K562 (cell line): ENCODE measurements at places on chromosomes 11 and 22. TPM values are rescaled to one million over a fixed set of nuclear protein-coding genes. Genes with fewer than 3 reads are reported as not detected.

Gene KCNC1
- not detected in 2 replicates for total RNA-seq

DNA sequence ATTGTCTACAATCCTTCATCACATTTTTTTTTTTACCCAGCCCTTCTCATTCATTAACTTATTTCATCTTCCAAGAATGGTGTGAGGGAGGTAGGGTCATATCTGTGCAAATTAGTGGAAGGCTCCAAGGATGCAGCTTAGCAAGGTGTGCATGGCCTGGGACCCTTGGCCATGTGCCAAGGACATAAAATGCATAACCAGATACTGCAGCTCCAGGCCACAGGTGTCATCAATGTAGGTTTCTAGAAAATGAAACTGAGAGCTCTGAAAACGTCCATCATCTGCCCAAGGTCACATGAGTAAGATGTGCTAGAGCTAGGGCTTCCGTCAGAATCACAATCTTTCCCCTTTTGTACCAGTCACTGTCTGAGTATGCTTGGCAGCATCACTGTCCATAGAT is 29.8 kb downstream of the ANKK1 start:
- H3K27me3 ChIP-seq = peaks cover 64% of the 10 kb centered on the region
- H3K4me1 ChIP-seq = no peaks in the 10 kb centered on the region
- H3K4me3 ChIP-seq = no peak overlapping the region
- no peak for DNase-seq

DNA sequence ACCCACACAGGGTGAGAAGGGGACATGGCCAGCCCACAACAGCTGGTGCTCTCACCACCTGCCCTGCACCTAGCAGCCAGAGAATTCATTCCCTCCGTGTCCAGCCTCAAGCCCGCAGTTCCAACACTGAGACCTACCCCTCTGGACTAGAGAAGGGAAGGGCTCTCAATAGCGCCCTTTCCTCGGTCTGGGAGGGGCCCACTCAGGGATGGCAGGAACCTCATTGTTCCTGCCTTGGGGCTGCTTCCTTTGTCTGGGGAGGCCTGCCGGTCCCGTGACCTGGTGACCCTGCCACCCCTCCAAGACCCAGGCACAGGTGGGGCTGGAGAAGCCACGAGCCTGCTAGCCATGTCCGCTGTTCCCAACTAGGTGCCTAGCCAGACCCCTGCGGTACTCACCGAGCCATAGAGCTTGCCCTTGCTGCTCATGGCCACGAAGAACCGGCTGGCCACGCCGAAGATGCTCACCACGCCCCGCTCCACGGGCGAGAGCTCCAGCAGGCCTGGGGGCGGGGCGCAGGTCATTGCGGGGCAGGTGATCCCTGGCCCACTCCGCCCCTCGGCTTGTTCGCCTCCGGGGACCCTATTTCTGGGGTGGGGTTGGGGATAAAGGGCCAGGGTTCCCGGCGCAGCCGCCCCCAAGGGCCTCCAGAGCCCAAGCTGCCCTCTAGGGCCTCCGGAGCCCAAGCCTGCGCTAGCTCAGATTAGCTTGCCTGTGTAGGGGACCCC is 1.4 kb downstream of the FGF4 start:
- H3K4me3 ChIP-seq = no peak overlapping the region
- H3K27ac ChIP-seq = no peak overlapping the region
- no peaks in the 10 kb centered on the region for H3K36me3 ChIP-seq

Gene LTO1
- 18.7 and 21.4 TPM in 2 replicates for total RNA-seq

DNA sequence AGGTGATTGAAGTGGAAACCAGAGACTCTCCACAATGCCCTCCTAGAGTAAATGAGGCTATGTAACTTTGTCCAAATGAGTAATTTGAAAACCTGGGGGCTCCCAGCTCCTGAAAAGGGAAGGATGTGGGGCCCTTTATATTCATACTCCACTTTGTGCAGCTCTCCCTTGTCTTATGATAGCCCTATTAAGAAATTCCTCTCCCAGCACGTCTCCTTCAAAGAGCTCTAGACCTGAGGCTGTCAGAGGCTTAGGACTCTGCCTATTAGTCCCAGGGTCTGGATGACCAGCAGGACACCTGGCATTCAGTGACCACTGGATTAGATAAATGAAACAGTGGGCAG is 2.1 kb downstream of the SLC43A1 start:
- peak overlapping the region; percentile 49; the same call in 2 of the 3 replicates for H3K27ac ChIP-seq
- no peak for DNase-seq
- peak overlapping the region; percentile 88 for H3K4me3 ChIP-seq
- peaks cover 23% of the 10 kb centered on the region; the same call in 2 of the 3 replicates for H3K36me3 ChIP-seq
- H3K4me1 ChIP-seq = peaks cover 21% of the 10 kb centered on the region; the same call in 2 of the 3 replicates
- no peaks in the 10 kb centered on the region for H3K27me3 ChIP-seq

GRCh38 chr11:68050371-68050841 is 11.6 kb downstream of the TCIRG1 start:
- H3K27me3 ChIP-seq = no peaks in the 10 kb centered on the region
- no peak for DNase-seq
- no peak overlapping the region for H3K27ac ChIP-seq

- peaks cover 55% of the 10 kb centered on the region for H3K36me3 ChIP-seq
- no peaks in the 10 kb centered on the region for H3K27me3 ChIP-seq
- no peak for DNase-seq
- H3K27ac ChIP-seq = no peak overlapping the region
- H3K4me3 ChIP-seq = no peak overlapping the region
Measured at GRCh38 chr11:46672381-46672839, 28.0 kb downstream of the ARHGAP1 start.

DNA sequence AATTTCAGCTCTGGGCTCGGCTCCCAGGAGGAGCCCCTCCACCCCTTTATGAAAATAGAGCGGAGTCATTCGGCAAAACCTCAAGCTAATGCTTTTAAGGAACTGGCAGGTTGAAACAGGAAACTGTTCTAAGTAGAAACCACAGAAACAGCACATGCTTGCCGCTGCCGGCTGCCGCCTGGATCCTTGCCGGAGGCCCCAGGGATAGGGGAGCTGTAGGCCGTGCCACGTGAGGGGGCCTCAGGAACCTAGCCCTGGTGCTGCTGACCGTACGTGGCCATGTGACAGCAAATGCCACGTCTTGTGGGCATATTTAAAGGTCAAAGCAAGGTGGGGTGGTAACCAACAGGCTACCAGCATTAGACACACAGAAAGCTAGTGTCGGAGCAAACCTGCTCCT is 77.9 kb upstream of the TIMP3 start:
- peaks cover 4% of the 10 kb centered on the region for H3K4me1 ChIP-seq
- no peak for DNase-seq
- H3K27me3 ChIP-seq = no peaks in the 10 kb centered on the region
- no peak overlapping the region for H3K27ac ChIP-seq
- H3K36me3 ChIP-seq = no peaks in the 10 kb centered on the region

GRCh38 chr22:27798511-27799014 is 3.0 kb downstream of the MN1 start:
- no peak overlapping the region for H3K27ac ChIP-seq
- H3K36me3 ChIP-seq = no peaks in the 10 kb centered on the region
- peaks cover 33% of the 10 kb centered on the region for H3K4me1 ChIP-seq
- peaks cover 4% of the 10 kb centered on the region; the same call in 2 of the 3 replicates for H3K27me3 ChIP-seq

DNA sequence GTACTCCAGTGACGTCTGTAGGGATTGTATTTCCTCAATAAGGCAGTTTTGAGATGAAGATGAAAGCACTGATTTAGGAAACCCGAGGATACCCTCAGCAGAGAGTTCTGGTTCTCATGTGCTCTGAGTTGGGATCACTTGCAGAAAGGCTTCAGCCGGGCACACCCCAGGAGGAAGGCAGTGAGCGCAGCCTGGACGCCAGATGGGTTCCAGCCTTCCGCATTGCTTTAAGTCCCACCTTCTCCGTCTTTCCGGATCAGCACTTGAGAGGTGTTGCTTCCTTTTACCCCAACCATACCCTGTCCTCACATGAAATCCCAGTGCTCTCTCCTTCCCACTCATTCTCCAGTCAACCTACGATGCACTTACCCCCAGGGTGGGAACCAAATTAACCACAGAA is 239.5 kb upstream of the CADM1 start:
- no peak overlapping the region for H3K4me3 ChIP-seq
- H3K36me3 ChIP-seq = no peaks in the 10 kb centered on the region
- no peak for DNase-seq
- H3K4me1 ChIP-seq = no peaks in the 10 kb centered on the region

DNA sequence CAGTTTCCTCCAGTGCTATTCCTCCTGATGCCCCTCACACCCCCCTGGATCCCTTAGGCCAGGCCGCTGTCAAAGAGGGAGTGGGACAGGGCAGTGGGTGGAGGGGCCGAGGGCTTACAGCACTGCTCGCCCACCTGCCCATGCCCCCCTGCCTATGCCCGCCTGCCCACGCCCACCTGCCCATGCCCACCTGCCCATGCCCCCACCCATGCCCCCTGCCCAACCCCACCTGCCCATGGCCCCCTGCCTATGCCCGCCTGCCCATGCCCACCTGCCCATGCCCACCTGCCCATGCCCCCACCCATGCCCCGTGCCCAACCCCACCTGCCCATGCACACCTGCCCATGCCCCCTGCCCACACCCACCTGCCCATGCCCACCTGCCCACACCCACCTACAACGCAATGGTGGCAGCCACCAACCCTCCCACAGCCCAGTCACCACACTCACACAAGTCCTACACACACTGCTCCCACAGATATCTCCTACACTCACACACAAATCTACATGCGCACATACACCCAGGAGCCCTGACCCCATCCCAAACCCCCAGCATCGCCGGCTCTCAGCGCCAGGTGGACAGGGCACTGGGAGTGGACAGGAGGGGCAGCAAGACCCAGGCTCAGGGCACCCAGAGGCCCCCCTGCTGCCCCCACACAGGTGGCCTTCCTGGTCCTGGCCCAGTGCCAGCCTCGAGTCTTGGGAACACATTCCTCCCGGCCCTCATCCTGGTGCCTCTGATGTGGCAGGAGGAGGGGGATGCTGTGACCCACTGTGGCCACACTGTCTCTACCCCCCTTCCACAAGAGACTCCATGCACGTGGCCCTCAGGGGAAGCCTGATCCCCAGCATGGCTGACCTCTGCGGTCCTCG is 61.8 kb downstream of the CYTH4 start:
- H3K4me1 ChIP-seq = no peaks in the 10 kb centered on the region
- no peaks in the 10 kb centered on the region for H3K27me3 ChIP-seq
- H3K4me3 ChIP-seq = no peak overlapping the region
- no peak overlapping the region for H3K27ac ChIP-seq
- H3K36me3 ChIP-seq = no peaks in the 10 kb centered on the region
- DNase-seq = no peak

GRCh38 chr11:36411202-36411640 is 98.9 kb downstream of the TRAF6 start:
- peaks cover 40% of the 10 kb centered on the region for H3K4me1 ChIP-seq
- peak; percentile 17 for DNase-seq
- no peaks in the 10 kb centered on the region for H3K36me3 ChIP-seq
- no peak overlapping the region for H3K4me3 ChIP-seq

DNA sequence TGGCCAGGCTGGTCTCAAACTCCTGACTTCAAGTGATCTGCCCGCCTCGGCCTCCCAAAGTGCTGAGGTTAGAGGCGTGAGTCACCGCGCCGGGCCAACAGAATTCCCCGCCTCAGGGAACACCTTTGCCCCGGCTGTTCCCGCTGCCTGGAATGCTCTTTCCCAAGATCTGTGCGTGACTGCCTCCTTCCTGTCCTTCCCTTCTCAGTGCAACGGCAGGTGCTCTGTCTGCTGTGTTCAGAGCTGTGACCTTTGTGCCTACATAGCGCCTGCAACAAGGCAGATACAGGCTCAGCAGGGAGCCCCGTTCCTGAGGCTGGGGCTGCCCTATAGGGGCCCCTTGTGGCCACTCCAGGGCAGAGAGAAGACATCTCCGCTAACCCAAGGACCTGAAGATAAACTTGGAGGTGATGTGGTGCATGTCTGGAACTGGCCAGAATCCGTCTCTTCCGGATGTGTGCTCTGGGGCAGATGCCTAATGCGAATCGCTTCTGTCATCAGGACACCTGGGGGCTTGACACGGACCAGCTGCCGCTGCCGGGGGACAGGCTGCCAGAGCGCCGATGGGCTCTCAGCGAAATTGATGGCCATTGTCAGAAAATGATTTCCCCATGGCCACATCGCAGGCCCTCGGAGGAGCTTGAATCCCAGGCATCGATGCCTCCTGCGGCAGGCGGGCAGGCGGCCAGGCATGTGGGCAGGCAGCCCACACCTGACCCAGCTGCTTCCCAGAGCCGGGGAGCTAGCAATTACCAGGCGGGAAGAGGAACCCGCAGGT is 43.5 kb upstream of the TCF20 start:
- peak; percentile 46 for DNase-seq
- no peaks in the 10 kb centered on the region for H3K27me3 ChIP-seq
- peaks cover 23% of the 10 kb centered on the region for H3K4me1 ChIP-seq
- H3K27ac ChIP-seq = no peak overlapping the region
- H3K36me3 ChIP-seq = no peaks in the 10 kb centered on the region

GRCh38 chr11:55956521-55956920 is 13.2 kb downstream of the OR10AG1 start:
- no peaks in the 10 kb centered on the region for H3K27me3 ChIP-seq
- no peak overlapping the region for H3K27ac ChIP-seq
- H3K4me1 ChIP-seq = no peaks in the 10 kb centered on the region
- DNase-seq = no peak
- no peaks in the 10 kb centered on the region for H3K36me3 ChIP-seq
- H3K4me3 ChIP-seq = no peak overlapping the region

- no peak overlapping the region for H3K4me3 ChIP-seq
- H3K27ac ChIP-seq = no peak overlapping the region
- no peaks in the 10 kb centered on the region for H3K36me3 ChIP-seq
- DNase-seq = no peak
- no peaks in the 10 kb centered on the region for H3K27me3 ChIP-seq
- H3K4me1 ChIP-seq = no peaks in the 10 kb centered on the region
Measured at GRCh38 chr11:132960273-132961078, 571.8 kb downstream of the OPCML start.

- no peaks in the 10 kb centered on the region for H3K4me1 ChIP-seq
- no peak overlapping the region for H3K4me3 ChIP-seq
- H3K27ac ChIP-seq = no peak overlapping the region
- H3K27me3 ChIP-seq = no peaks in the 10 kb centered on the region
- no peaks in the 10 kb centered on the region for H3K36me3 ChIP-seq
Measured at GRCh38 chr11:101082813-101083212, 46.8 kb downstream of the PGR start.

DNA sequence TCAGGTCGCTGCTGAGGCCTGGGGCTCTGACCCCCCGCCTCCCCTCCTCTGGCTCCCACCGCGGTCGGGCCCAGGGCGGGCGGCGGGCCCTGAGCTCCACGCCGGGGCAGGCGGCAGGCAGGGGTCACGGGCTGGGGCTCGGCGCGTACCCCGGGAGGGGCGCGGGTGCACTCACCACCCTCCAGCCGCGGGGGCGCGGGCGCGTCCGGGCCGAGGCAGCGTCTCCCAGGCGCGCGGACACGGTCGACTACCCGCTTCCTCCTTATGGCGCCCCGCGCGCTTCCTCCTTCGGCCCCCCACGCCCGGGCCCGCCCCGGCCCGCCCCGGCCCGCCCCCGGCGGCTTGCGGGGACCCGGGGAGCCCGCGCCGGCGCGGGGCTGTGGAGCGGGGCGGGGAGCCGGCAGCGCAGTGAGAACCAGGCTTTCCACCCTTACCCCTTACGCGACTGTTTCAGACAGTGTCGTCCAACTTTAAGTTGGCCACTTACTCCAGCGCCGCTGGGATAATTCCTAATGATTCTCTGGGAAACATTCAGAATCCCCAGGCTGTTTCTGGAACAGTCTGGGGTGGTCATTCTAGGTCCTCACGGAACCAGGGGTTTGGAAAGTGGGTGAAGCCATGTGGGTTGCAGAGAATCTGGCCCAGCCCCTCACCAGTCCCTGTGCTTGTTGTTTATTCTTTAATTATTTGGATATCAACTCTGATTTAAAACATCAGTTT is at the start of gene BID:
BID (minus strand) TSS at position 264 of the 720 bp plus-strand sequence. CDS start 24,353 bp downstream, outside the sequence.
- H3K27me3 ChIP-seq = no peaks in the 10 kb centered on the region
- H3K27ac ChIP-seq = peak within 1 kb of the TSS; percentile 81; the same call in 2 of the 3 replicates
- peak within 1 kb of the TSS; percentile 76 for H3K4me3 ChIP-seq
- H3K36me3 ChIP-seq = peaks cover 15% of the 10 kb centered on the region; the same call in 2 of the 3 replicates
- DNase-seq = peak; percentile 81
- peaks cover 19% of the 10 kb centered on the region for H3K4me1 ChIP-seq

Gene OSBP2
- 28.8 and 31.3 TPM in 2 replicates for total RNA-seq
